K562 (cell line): ENCODE measurements at places on chromosomes 11 and 22. TPM values are rescaled to one million over a fixed set of nuclear protein-coding genes. Genes with fewer than 3 reads are reported as not detected.

Gene SMIM35
- not detected in 2 replicates for total RNA-seq

Gene HOATZ
- total RNA-seq, result not detected in 2 replicates

DNA sequence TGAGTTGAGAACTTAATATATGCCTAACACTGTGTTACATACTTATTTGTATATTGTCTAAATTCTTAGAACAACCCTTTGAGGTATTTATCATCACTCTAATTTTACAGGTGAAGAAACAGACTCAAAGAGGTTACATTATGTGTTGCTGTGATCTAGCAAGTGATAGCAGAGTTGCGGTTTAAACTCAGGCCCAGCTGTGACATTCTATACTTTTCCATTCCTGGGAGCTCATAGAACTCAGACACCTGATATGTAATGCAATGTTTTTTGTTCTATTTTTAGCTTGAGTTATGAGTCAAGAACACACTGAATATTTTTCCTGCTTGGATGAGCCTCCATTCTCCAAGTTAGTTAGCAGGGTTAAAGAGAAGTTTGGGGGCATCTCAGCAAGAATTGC lies 449.7 kb upstream of the DDI1 start:
- no peaks in the 10 kb centered on the region for H3K27me3 ChIP-seq
- no peak for DNase-seq
- H3K4me3 ChIP-seq, result no peak overlapping the region
- no peak overlapping the region for H3K27ac ChIP-seq

- H3K27ac ChIP-seq, result no peak overlapping the region
- H3K36me3 ChIP-seq, result peaks cover 34% of the 10 kb centered on the region; the same call in 2 of the 3 replicates
- no peaks in the 10 kb centered on the region for H3K27me3 ChIP-seq
- no peak overlapping the region for H3K4me3 ChIP-seq
- H3K4me1 ChIP-seq, result peaks cover 23% of the 10 kb centered on the region
Measured at GRCh38 chr11:65869643-65870306, 2.8 kb downstream of the EFEMP2 start.

DNA sequence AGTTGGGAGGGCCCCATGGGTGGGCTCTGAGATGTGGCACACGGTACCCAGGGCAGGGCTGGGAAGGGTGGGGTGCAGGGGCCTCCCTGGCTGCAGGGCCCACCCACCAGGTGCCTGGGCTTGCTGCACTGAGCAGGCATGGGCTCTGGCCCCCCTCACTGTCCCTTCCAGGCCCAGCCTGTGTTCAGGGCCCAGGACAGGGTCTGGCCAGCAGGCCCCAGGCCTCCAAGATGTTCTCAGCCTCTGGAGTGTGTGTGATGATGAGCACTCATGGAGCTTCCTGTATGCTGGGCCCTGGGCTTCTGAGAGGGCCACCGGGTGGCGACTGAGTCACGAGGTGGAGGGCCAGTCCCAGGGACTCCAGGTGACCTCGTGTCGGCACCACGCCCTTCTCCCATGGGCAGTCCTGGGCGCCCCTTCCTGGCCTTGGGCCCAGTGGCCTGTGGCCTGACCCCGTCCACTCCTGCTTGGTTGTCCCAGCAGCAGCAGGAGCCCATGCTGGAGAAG lies 55.9 kb upstream of the CCDC188 start:
- H3K4me1 ChIP-seq, result peaks cover 89% of the 10 kb centered on the region
- peaks cover 25% of the 10 kb centered on the region for H3K27me3 ChIP-seq
- DNase-seq, result peak; percentile 97
- H3K27ac ChIP-seq, result peak overlapping the region; percentile 67
- no peaks in the 10 kb centered on the region for H3K36me3 ChIP-seq
- H3K4me3 ChIP-seq, result peak overlapping the region; percentile 53

GRCh38 chr11:44548032-44548695 lies 17.3 kb upstream of the CD82 start:
- H3K27ac ChIP-seq, result peak overlapping the region; percentile 76
- DNase-seq, result peak; percentile 93
- H3K4me1 ChIP-seq, result peaks cover 31% of the 10 kb centered on the region
- no peaks in the 10 kb centered on the region for H3K36me3 ChIP-seq

GRCh38 chr11:46295312-46296058 lies 18.0 kb downstream of the CREB3L1 start:
- peak overlapping the region; percentile 48 for H3K4me3 ChIP-seq
- H3K27me3 ChIP-seq, result no peaks in the 10 kb centered on the region
- H3K27ac ChIP-seq, result peak overlapping the region; percentile 85
- DNase-seq, result peak; percentile 96

DNA sequence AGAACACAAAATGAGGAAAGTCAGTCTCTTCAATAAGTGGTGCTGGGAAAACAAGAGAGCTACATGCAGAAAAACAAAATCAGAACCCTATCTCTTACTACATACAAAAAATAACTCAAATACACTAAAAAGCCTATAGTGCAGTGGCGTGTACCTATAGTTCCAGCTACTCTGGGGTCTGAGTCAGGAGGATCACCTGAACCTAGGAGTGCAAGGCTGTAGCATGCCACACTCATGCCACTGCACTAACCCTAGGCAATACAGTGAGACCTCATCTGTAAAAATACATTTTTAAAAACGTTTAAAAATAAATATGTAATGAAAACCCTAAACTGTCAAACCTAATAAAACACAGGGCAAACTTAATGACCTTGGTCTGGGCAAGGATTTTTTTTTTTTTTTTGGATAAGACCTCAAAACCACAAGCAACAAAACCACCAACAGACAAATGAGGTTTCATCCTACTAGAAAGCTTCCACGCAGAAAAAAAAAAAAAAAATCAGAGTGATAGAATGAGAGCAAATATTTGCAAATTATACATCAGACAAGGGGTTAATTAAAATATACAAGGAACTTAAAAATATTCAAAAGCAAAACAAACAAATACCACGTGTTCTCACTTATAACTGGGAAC lies 35.2 kb downstream of the XKR3 start:
- no peak overlapping the region for H3K4me3 ChIP-seq
- no peak overlapping the region for H3K27ac ChIP-seq
- H3K36me3 ChIP-seq, result peaks cover 27% of the 10 kb centered on the region
- DNase-seq, result no peak
- H3K4me1 ChIP-seq, result no peaks in the 10 kb centered on the region

DNA sequence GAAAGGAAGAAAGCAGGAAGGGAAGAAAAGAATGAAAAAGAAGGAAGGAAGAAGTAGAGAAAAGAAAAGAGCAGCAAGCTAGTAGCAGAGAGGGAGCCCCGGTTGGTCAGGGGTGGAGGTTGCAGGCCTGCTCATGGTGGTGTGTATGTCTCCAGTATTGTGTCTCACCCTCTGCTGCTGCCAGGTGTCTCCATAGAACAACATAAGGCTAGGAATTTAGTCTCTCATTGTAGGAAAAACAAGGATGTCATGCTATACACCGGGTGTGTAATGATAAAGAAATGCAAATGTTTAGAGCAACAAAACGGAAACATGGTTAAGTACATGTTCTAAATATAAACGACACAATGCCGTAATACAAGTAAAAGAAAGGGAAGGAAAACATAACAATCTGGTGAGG lies 342.5 kb downstream of the NTM start:
- H3K27ac ChIP-seq, result no peak overlapping the region
- DNase-seq, result no peak
- no peaks in the 10 kb centered on the region for H3K36me3 ChIP-seq
- no peaks in the 10 kb centered on the region for H3K4me1 ChIP-seq
- H3K4me3 ChIP-seq, result no peak overlapping the region
- no peaks in the 10 kb centered on the region for H3K27me3 ChIP-seq

DNA sequence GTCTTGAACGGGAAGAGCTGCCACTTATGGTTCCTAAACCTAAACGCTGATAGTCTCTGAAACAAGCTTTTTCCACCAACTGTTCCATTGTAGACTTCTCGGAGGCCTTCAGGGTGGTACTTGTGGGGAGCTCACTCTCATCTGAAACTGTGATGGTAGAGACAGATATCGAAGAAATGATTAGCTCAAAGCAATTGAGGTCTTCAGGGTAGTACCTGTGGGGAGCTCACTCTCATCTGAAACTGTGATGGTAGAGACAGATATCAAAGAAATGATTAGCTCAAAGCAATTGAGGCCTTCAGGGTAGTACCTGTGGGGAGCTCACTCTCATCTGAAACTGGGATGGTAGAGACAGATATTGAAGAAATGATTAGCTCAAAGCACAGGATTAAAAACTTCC lies 175.7 kb downstream of the SWAP70 start:
- no peaks in the 10 kb centered on the region for H3K27me3 ChIP-seq
- H3K4me3 ChIP-seq, result no peak overlapping the region
- no peak overlapping the region for H3K27ac ChIP-seq

DNA sequence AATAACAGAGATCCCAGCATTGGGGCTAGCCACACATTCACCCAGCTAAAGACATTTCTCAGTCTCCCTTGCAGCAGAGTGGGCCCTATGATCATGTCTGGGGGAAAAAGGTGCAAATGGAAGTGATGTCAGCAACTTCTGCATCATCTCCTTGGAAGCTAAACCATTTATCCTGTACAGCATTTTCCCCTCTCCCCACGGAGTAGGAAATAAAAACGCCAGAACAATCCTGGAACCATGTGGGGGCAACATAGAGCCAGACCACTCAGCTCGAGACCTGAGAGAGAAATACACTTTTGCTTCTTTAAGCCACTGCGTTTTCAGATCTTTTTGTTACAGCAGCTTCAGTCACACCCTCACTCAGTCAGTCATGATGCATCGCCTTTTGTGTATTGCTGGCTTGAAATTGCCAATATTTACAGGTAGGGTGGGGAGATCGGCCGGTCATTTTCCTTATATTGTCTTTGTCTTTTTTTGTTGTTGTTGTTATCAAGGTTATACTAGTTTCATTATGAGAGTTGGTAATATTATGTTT lies 9.1 kb upstream of the RAC2 start:
- peaks cover 3% of the 10 kb centered on the region; the same call in 2 of the 3 replicates for H3K4me1 ChIP-seq
- DNase-seq, result no peak
- H3K4me3 ChIP-seq, result no peak overlapping the region
- no peak overlapping the region for H3K27ac ChIP-seq
- no peaks in the 10 kb centered on the region for H3K27me3 ChIP-seq

DNA sequence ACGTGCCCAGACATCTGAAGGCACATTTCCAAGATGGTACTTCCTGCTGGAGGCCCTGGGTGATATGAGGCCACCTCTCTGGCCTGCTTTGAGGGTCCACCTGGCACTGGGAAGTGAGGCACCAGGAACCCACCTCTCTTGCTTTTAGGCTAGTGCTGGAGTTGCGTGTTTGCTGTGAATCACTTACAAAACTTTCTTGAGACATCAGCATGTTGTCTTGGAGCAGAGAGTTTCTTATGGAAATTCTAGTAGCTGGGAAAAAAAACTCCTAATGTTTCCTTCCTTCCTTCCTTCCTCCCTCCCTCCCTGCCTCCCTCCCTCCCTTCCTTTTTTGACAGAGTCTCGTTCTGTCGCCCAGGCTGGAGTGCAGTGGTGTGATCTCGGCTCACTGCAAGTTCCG lies 341.3 kb downstream of the MIAT start:
- H3K27ac ChIP-seq, result no peak overlapping the region
- H3K4me1 ChIP-seq, result no peaks in the 10 kb centered on the region
- H3K36me3 ChIP-seq, result no peaks in the 10 kb centered on the region
- H3K27me3 ChIP-seq, result no peaks in the 10 kb centered on the region
